ENCODE measurements at places on chromosomes 2 and 18.

DNA sequence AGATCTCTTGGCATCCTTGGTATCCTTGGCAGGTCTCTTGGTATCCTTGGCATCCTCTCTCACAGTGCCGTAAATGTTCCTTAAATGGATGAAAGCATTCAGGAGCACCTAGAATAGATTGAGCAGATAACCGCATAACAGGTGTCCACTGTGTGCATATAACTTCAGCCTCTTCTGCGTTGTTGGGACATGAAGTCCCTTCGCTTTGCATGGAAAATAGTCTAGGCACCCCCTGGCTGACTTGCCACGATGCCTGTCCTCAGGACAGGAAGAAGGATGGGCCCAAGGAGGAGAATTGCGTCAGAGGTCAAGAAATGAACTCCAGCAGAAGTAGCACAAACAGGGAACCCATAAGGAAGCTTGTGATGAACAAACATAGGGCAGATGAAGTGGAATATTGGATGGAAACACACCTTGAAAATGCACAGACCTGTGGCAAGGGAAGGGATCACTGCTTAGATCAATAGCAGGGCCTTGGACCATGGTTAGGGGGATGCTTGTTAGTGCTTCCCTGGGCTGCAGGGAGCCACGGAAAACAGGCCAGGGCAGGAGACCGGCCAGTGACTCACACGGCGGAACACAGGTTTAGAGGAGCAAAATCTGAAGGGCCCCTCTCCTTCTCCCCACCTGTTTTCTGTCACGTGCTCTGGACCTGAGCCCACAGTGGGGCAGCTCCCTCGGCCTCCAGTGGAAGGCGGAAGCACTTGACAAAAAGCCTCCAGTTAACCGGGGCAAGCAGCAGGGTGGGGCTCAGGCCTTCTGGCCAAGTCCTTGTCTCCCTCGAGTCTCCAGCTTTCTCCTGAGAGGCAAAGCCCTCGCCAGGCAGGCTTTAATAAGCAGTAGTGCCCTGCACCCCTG lies 99.2 kb upstream of the ASAP2 start:
- DNase-seq = no peak

DNA sequence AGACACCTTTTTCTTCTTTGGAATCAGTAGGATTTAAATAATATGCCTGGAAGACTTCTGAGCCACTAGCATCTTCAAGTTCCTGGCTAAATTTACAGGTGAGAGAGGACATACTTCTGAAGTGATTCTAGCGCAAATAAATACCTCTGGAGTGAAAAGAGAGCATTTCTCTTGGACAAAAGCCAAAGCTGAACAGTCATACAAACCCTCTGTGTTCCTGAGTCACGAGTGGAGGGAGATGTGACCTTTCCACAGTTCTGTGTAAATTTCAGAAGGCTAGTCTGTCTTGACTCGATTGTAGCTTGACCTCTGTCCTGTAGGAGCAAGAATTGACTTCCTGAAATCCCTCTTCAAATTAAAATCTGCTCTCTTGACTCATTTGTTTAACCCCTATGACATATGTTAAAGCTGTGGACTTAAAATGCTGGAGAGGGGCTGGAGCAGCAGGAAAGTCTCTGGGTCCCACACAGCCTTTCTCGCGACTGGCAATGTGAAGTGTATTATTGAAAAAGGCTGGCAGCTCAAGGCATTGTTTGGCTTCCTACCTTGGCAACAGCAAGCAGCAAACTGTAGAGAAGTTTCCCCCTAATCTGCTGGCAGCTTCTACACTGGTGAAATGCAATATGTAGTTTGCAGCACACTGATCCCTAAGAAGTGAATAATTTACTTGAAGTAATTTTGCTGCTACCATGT lies 79.6 kb upstream of the GCFC2 start:
- DNase-seq = no peak

DNA sequence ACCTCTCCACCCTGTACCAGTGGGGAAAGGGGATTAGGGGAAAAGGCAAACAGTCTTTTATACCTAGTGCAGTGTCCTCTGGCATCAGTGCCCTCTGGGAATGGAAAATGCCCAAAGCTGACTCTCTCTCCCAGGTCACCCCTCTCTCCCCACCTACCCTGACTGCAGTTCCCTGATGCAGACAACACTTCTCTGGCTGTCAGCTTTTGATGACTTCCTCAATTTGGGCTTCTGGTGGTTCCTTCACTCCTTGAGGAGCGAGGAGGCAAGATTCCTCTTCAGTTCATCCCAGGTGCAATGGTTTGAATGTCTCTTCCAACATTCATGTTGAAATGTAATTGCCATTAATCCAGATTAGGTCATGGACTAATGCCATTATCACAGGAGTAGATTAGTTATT lies 19.7 kb upstream of the PPM1B start:
- no peak for DNase-seq

DNA sequence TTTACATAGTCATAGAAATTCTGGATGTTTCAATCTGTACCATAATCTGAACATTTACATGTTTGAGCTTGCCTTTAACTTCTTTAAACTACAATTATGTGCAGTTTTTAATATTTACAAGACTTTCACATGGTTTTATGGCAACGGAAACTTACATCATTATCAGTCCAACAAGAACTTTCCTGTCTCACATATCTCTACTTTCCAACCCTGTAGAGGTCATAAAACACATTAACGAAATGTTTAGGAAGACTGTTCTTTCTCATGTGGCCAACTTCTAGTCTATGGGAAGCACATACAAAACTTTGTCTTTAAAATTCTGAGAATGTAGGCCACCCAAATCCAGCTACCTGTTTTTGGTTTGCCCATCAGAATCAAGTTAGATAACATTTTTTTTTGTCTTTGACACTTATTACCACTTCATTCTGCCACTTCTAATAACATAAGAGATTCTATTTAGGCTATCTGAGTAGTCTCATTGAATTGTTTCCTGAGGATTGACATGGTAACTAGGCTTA lies 693.2 kb downstream of the KCNJ3 start:
- no peak for DNase-seq

DNA sequence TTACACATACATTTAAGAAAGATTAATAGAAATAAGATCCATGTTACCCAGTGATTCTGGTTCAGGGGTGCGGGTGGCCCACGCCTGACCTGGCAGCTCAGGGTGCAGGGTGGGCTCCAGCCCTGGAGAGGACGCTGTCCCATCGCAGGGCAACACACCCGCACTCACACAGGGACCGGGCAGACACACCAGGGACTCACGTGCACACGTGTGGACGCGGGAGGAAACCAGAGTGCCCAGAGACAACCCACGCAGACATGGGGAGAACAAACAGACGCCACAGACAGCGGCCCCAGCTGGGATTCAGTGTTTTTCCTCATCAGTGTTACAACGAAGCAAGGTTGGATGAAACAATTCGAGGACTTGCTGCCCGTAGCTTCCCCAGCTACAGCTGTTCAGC lies 8.4 kb upstream of the ALLC start:
- no peak for DNase-seq

GRCh38 chr2:216838151-216838550 lies 21.7 kb downstream of the TNP1 start:
- no peak for DNase-seq

DNA sequence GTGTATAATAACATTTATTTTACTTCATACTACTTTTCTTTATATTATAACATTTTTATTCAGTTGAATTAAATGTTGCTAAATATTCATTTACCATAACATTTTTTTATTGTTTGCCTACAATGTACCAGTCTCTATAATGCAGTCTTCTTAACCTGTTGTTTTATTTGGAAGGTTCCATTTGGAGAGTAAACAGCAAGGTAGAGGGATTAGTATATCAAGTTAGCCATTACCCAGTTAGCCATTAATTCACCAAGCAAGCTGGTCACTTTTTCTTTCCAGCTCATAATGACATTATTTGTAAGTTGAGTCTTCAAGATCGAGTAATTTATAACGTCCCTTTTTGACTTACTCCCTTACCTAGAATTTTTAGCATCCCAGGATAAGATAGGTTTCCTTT lies 29.7 kb upstream of the NT5C1B start:
- no peak for DNase-seq

DNA sequence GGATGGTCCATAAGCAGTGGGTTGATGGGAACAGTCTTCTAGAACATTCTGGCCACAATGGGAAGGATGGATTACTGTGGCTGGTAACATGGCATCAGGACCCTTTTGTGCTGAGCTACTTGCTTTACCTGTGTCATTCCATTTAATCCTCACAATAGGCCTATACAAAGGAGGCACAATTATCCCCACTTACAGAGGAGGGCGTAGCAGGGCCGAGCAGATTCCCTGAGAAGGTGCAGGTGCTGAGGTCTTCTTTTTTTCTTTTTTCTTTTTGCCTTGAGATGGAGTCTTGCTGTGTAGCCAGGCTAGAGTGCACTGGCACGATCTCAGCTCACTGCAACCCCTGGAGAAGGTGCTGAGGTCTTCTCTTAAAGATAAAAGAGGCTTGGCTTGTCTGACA lies 6.7 kb upstream of the LRRC30 start:
- DNase-seq = no peak

DNA sequence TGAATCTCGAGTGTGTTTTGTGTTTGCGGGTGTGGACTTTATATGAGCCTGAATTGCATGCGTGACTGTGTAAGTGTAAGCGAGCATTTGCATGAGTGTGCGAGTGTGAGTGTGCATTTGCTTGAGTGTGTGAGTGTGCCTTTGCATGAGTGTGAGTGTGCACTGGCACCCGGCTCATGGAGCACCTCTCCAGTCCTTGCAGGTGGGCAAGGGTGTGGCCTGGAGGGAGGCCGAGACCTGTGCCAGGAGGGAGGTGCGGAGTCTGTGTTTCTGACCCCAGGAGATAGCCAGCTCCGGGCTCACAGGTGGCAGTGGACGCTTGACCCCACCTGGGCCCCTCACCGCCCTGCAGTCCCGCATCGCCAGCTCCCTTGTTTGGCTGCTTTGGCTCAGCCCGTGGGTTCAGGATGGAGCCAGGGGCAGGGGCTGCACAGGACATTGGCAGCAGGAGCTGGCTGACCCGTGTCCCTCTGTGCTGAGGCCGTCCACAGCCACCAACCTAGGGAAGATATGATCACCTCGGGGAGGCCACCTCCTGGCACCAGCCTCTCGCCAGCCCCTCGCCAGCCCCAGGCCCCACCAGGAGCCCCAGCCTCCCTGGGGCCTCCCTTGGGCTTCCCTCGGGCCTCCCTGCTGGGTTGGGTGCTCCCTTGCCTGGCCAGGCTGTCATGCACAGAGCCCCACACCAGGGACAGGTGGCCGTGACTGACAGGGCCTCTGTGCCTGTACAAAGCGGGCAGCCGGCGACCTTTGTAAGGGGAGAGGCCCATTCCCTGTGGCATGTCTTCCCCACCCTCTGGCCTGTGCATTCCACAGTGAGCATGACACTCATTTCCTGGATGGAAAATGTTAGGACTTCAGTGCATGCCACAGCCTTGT lies 81.6 kb downstream of the PTGR3 start:
- DNase-seq = no peak

GRCh38 chr2:241546771-241547498 lies 11.6 kb upstream of the BOK start:
- no peak for DNase-seq

DNA sequence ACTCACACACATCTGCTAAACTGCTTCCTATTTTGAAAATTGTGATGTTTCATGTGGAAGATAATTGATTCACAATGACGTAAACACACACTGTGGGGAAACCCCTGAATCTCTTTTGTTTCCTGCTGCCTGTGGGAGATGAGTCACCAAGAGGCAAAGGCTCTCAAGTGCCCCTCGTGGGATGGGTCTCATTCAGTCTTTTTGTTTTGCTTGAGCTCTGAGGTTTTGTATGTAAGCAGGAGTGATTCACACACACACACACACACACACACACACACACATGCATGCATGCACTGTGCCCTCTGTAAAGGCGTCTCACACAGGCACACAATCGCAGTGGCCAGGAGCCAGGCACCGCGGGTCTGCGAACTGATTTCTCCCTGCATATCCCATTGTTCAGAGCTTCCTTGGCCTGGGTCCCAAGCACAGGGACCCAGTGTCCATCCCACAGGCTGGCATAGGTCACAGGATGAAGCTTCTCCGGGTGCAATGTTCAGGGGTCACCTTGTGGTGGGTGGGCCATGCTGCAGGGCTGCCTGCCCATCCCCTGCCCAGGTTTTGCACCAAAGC lies 12.1 kb upstream of the ARHGEF4 start:
- no peak for DNase-seq

DNA sequence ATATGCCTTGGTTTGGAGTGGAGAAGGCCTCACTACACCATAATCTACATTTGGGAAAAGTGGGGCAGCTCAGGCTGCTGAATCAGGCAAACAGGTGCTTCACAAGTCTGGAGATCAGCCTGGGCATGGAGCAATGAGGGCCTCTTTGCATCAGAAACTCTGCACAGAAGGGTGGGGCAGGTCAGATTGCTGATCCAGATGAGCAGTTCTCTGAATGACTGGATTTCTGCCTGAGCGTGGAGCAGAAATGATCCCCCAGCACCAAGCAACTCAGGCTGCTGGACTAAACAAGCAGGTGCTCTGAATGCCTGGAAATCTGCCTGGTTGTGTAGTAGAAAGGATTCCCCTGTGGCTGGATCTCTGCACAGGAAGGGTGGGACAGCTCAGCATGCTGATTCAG lies 605.3 kb upstream of the ZNF804A start:
- no peak for DNase-seq

GRCh38 chr2:70534183-70534836 lies 19.3 kb downstream of the TGFA start:
- no peak for DNase-seq

- DNase-seq = no peak
Measured at GRCh38 chr2:235623111-235623510, 129.3 kb downstream of the AGAP1 start.

- DNase-seq = no peak
Measured at GRCh38 chr18:76616373-76616772, 121.3 kb upstream of the ZNF516 start.

DNA sequence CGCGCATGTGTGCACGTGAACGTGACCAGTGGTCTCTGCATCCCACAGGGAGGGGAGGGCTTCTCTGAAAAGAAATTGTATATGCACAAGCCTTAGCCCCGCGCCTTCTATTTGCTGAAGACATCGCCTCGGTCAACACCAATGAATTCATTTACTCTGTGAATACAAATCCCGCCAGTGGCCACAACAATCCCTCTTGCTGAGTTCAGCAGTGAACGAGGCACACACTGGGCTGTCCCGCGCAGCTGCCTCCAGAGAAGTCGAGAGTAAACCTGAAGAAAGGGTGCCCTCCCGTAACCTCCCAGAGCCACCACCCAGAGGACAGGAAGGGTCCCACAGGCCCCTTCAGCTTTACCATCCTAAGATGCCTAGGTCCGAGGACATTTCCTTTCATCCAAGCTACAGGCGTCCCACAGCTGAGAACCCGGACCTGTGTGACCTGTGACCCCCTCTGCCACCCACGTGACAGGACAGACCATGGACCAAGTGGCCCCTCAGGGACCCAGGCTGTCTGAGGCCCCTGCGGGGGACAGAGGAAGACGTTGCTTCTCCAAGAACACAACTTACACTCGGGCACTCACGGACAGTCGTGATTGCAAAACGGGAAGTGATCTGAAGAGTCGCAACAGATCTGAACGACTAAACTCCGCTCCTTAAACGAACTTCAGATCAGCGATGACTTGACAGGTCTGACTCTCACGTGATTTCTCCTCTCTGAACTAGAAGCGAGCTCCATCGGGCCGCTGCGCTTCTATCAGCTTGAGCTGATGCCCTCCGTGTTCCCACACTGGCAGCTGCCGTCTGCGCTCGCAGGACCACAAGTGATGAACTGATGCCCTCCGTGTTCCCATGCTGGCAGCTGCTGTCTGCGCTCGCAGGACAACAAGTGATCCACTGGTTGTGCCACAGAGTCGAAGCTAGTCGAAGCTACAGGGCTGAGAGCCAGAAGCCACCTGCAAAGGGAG lies 92.7 kb downstream of the ZNF516 start:
- no peak for DNase-seq
